ENCODE measurements at places on chromosomes 7 and 10.

GRCh38 chr7:47335557-47336471 is 246.1 kb downstream of the TNS3 start:
- no peak for DNase-seq

DNA sequence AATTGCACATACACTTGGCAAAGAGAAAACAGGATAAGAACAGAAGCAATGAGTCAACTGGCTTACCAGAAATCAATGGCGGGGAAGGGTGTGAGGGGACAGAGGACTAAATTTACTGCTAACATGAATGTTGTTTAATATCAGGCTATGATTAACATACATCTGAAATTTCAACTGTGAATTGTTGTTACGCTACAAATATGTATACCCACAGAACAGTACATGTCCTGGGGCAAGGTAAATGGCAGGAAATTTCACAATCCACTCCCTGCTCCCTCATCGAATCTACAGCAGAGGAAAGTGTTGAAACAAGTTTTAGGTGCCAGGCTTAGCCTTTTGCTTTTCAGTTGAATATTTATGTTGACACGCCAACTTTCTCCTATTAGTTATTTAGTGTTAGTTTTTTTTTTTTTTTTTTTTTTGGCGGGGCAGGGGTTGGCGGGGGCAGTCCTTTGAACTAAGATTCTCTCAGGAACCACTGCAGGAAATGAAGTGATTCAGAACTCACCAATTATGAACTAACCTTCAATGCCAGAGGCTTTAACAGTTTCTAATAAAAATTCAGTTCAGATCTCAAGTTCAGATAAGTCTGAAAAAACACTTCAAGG is 99.0 kb downstream of the UBE2H start:
- no peak for DNase-seq

DNA sequence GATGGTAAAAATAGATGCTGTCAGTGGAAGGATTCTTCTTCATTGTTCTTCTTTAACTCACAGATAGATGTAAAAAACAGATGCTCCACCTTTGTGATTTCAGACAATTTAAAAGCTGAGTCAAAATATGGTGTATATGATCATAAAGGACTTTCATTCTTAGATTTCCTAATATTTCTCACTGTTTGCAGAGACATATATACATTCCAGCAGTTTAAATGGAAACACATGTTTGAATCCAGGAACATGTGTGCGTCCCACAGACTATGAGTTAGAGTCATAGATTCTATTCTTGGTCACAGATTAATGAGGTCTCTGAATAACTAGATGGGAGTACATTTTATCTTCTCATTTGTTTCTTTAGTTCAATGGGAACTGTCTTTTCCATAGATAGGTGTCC is 109.6 kb downstream of the BICC1 start:
- DNase-seq = no peak

DNA sequence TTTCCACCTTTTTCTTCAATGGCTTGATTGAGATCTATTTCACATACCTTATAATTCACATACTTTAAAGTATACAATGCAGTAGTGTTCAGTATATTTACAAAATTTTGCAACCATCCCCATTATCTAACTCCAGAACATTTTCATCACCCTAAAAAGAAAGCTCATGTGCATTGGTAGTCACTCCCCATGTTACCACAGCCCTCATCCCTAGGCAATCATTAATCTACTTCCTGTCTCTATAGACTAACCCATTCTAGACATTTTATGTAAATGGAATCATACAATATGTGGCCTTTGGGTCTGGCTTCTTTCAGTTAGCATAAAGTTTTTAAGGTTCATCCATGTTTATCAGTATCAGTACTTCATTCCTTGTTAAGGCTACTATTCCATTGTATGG is 214.2 kb downstream of the WDR11 start:
- DNase-seq = no peak

DNA sequence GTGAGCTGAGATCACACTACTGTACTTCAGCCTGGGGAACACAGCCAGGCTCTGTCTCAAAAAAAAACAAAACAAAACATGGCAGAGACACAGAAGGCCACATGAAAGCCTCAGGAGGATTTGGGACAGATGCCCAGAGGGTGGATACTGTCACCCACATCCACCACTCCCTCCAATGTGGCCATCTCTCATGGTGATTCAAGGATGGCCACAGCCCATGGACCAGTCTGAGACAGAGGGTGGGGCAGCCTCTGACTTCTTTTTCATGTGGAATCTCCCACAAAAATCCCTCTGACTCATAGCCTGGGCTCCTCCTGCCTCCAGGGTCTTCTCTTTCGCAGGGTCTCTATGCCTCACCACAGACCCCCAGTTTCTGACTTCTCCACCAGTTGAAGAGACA is 59.0 kb upstream of the GTF2I start:
- DNase-seq = no peak
